Cardiac muscle cell (in vitro differentiated cells and primary cell): ENCODE measurements at places on chromosomes 5 and 9. TPM values are rescaled to one million over a fixed set of nuclear protein-coding genes. Genes with fewer than 3 reads are reported as not detected.

- no peaks in the 10 kb centered on the region for H3K27me3 ChIP-seq
- no peak overlapping the region for H3K27ac ChIP-seq
- no peak overlapping the region for H3K4me3 ChIP-seq
- no peaks in the 10 kb centered on the region for H3K36me3 ChIP-seq
- peaks cover 16% of the 10 kb centered on the region for H3K4me1 ChIP-seq
- DNase-seq, result no peak
Measured at GRCh38 chr5:173671121-173671949, 54.9 kb upstream of the BOD1 start.

DNA sequence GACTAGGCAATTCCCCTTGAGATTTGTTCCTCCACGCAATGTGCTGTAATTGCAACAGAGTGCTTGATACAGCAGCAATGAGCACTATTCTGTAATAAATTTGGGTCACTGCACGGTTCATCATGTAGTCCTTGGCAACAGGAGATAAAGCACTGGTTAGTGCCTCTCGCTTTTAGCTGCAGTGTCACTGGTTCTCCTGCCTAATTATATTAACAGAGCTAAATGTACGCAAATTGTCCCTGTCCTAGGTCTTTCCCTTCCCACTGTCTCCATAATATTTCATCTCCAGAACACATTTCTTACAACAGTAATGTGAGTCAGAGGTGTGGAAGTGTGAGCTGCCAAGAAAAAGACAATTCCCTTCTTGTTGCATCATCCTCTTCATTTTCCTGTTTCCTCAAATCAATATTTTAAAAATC is 553.1 kb downstream of the ZNF608 start:
- DNase-seq, result peak; percentile 77
- no peaks in the 10 kb centered on the region for H3K36me3 ChIP-seq
- no peak overlapping the region for H3K27ac ChIP-seq
- no peaks in the 10 kb centered on the region for H3K27me3 ChIP-seq
- peaks cover 15% of the 10 kb centered on the region for H3K4me1 ChIP-seq
- no peak overlapping the region for H3K4me3 ChIP-seq

DNA sequence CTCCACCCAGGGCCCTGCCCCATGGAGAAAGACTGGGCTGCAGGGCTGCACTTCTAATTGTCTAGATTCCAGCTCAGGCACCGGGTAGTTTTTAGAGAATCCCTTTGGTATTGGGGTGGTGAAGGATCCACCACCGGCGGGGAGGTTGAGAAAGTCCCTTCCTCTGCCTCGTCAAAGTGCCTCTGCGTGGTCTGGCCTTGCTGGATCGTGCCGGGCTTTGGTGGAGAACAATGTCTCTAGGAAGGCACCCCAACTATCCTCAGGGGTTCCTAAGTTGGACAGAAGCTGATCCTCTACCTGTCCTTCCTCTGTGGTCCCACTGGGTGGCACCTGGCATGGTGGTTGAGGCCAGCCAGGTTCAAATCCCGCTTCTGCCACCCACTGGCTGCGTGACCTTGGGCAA is 7.3 kb upstream of the AMBP start:
- no peak overlapping the region for H3K4me3 ChIP-seq
- H3K4me1 ChIP-seq, result no peaks in the 10 kb centered on the region
- H3K27me3 ChIP-seq, result no peaks in the 10 kb centered on the region
- H3K36me3 ChIP-seq, result no peaks in the 10 kb centered on the region

- peaks cover 8% of the 10 kb centered on the region for H3K36me3 ChIP-seq
- DNase-seq, result peak; percentile 55
- peaks cover 7% of the 10 kb centered on the region for H3K27me3 ChIP-seq
- H3K27ac ChIP-seq, result peak overlapping the region; percentile 80
- H3K4me1 ChIP-seq, result peaks cover 22% of the 10 kb centered on the region
- H3K4me3 ChIP-seq, result peak overlapping the region; percentile 60
Measured at GRCh38 chr9:95003689-95004410, 277.4 kb downstream of the AOPEP start.

DNA sequence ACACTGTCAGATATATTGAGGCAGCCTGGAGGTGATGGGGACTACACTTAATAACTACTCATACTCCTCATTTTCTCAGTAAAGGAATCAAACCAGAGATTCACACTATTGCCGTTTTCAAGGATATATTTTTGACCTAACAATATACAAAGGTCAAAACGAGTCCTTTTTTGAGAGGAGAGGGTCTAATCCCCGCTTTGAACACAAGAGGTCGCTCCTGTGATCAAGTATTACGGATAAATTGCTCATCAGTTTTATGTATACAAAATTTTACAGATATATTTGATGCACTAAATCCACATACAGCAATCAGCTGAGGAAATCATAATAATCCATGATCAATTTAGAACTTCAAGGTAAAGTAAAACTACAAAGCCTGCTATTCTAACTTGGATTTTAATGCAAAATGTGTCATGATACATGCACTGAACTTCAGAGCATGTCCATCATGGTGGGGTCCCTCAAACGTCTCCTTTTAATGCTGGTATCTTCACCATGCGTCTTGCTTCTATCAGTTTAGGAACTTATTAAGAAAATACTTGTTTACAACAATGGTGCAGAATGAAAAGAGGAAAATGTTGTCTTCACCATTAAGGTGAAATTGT is 2.5 kb upstream of the ISL1 start:
- peaks cover 21% of the 10 kb centered on the region for H3K4me1 ChIP-seq
- no peaks in the 10 kb centered on the region for H3K36me3 ChIP-seq
- peak; percentile 67 for DNase-seq

DNA sequence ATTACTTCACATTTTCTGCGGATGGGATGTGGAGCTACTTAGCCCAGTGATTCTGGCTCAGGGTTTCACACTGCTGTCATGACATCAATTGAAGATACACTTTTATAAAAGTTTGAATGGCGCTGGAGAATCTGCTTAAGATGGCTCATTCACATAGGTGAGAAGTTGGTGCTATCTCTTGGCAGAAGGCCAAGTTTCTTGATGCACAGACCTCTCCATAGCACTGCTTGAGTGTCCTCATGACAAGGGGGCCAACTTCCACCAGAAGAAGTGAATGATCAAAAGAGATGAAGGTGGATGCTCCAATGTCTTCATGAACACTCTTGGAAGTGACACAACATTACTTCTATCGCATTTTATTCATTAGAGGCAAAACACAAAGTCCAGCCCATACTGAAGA is 403.7 kb upstream of the CCNG1 start:
- H3K4me3 ChIP-seq, result no peak overlapping the region
- DNase-seq, result no peak
- H3K4me1 ChIP-seq, result no peaks in the 10 kb centered on the region
- H3K27me3 ChIP-seq, result no peaks in the 10 kb centered on the region
- no peaks in the 10 kb centered on the region for H3K36me3 ChIP-seq

DNA sequence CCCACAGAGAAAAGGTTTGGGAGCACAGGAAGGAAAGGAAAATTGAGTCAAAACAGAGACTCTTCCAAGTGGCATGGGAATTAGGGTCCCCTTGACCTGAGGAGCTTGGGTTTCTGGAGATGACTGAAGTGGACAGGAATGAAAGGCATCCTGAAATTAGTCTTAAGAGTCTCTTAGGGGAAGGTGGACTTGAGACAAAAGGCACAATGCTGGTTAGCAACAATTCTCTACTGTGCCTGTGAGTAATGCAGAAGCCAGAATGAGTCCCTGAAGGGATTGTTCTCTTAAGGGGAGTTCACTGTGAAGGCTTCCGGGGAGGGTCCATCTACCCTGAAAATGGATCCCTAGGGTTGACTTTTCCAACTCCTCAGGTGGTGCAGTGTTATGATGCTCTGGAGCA is 58.4 kb upstream of the FOXE1 start:
- no peak overlapping the region for H3K4me3 ChIP-seq
- H3K27me3 ChIP-seq, result peaks cover 9% of the 10 kb centered on the region
- no peaks in the 10 kb centered on the region for H3K36me3 ChIP-seq
- H3K27ac ChIP-seq, result no peak overlapping the region
- no peaks in the 10 kb centered on the region for H3K4me1 ChIP-seq
- DNase-seq, result no peak

DNA sequence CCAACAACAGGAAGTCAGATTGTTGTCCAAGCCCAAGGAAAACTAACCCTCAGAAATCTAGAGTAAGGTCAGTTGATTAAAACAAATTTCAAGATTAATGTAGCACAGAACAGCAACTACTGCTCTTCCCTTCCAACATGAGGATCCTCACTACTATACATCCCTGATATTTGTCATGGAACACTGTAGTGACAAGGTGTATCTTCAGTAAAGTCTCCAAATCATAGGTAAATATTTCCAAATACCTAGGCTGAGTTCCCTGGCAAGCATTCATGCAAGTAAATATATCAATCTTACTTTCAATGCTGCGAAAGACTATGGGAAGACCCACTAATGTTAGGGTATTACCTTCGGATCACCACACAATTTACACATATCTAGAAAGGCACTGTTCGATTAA is 986.9 kb upstream of the ARRDC3 start:
- H3K27ac ChIP-seq, result no peak overlapping the region
- no peak overlapping the region for H3K4me3 ChIP-seq

DNA sequence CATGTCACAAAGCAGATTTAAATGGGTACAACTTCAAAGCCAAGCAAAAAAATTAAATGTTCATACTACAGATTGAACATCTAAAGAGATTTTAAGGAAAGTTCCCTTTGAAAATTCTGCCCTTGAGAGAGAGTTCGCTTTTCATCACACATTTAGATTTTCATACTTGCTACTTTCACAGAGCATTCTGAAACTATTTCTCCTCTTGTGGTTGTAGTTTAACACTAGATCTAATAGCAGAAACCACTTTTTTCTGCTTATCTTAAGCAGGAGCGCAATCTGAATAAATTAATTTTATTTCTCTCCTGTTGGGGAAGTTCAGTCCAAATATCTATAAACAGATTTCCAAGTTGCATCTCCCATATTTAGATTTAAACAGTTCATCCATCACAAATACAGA is 173.3 kb upstream of the RASA1 start:
- no peak for DNase-seq
- H3K36me3 ChIP-seq, result no peaks in the 10 kb centered on the region
- no peaks in the 10 kb centered on the region for H3K4me1 ChIP-seq
- no peak overlapping the region for H3K4me3 ChIP-seq

- no peaks in the 10 kb centered on the region for H3K27me3 ChIP-seq
- no peak overlapping the region for H3K4me3 ChIP-seq
- no peak for DNase-seq
- no peaks in the 10 kb centered on the region for H3K36me3 ChIP-seq
Measured at GRCh38 chr9:38012767-38013450, 56.1 kb downstream of the SHB start.

GRCh38 chr9:36798350-36799065 is 225.8 kb downstream of the MELK start:
- H3K4me3 ChIP-seq, result no peak overlapping the region
- no peaks in the 10 kb centered on the region for H3K4me1 ChIP-seq
- peak; percentile 22 for DNase-seq
- H3K27me3 ChIP-seq, result no peaks in the 10 kb centered on the region
- H3K36me3 ChIP-seq, result no peaks in the 10 kb centered on the region
- no peak overlapping the region for H3K27ac ChIP-seq

- H3K4me3 ChIP-seq, result no peak overlapping the region
- no peaks in the 10 kb centered on the region for H3K27me3 ChIP-seq
- no peaks in the 10 kb centered on the region for H3K36me3 ChIP-seq
- no peak overlapping the region for H3K27ac ChIP-seq
- peaks cover 4% of the 10 kb centered on the region for H3K4me1 ChIP-seq
Measured at GRCh38 chr5:124842725-124843595, 96.5 kb upstream of the ZNF608 start.

DNA sequence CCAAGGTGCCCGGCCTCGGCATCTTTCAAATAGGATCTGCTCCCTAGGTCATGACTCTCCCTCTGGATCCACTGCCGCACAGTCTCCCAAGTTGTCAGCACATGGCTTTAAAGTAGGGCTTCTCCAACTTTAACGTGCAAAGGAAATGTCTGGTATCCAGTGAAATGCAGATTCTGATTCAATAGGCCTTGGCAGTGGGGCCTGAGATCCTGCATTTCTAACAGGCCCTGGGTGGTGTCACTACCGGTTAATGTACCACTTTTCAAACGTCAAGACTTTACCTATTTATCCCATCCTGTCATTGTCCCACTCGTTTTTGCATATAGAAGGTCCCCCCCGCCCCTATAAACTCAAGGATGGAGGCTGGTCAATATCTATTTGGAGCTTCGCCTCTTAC is 137.6 kb upstream of the ZNF618 start:
- H3K27me3 ChIP-seq, result no peaks in the 10 kb centered on the region
- DNase-seq, result no peak
- no peak overlapping the region for H3K27ac ChIP-seq
- no peaks in the 10 kb centered on the region for H3K4me1 ChIP-seq

- no peak overlapping the region for H3K4me3 ChIP-seq
- no peaks in the 10 kb centered on the region for H3K4me1 ChIP-seq
- H3K27me3 ChIP-seq, result no peaks in the 10 kb centered on the region
- no peaks in the 10 kb centered on the region for H3K36me3 ChIP-seq
- no peak for DNase-seq
Measured at GRCh38 chr5:31106278-31106677, 87.2 kb upstream of the CDH6 start.

DNA sequence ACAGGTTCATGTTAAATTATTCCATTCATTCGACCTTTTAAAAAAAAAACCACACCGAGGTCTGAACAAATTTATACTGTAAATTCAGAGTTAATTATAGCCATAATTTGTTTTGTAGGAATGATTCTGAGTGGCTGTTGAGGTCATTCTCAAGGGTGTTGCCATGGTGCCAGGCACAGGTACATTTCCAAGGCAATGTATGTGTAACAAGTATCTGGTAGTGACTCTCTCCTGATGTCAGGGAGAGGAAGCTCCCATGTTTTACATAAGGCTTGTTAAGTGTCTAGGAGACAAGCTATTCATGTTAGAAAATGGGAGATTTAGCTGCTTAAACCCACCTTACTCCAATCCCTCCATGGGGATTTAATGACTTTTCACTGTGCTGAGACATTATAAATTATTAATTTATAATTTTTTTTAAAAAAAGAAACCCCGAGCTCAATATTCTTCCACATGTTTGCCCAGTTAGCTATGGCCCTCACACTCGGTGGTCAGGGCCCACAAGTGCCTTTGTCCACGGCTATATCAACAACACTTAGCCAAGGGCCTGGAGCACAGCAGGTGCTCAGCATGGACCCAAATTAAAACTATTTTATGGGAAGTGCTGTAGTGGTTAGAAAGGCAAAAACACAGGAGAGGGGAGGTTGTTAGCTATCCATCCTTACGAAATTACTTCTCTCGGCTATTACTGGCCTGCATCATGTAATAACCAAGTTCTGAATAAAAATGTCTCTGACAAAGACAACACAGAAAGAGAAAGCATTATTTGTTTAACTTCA is 154.6 kb upstream of the GNA14 start:
- H3K4me3 ChIP-seq, result no peak overlapping the region
- DNase-seq, result no peak
- H3K4me1 ChIP-seq, result peaks cover 8% of the 10 kb centered on the region
- no peaks in the 10 kb centered on the region for H3K36me3 ChIP-seq
- H3K27ac ChIP-seq, result peak overlapping the region; percentile 18
- no peaks in the 10 kb centered on the region for H3K27me3 ChIP-seq

GRCh38 chr5:142878638-142879037 is 108.5 kb downstream of the ARHGAP26 start:
- H3K36me3 ChIP-seq, result no peaks in the 10 kb centered on the region
- no peak overlapping the region for H3K27ac ChIP-seq
- peaks cover 19% of the 10 kb centered on the region for H3K4me1 ChIP-seq
- no peak for DNase-seq
- no peaks in the 10 kb centered on the region for H3K27me3 ChIP-seq

TLR4 gene
- 0.04 and 0.06 TPM in 2 replicates for total RNA-seq

LCN1 gene
- total RNA-seq, result not detected in 2 replicates
